Myocyte (in vitro differentiated cells): ENCODE measurements at places on chromosomes 16 and 17.

DNA sequence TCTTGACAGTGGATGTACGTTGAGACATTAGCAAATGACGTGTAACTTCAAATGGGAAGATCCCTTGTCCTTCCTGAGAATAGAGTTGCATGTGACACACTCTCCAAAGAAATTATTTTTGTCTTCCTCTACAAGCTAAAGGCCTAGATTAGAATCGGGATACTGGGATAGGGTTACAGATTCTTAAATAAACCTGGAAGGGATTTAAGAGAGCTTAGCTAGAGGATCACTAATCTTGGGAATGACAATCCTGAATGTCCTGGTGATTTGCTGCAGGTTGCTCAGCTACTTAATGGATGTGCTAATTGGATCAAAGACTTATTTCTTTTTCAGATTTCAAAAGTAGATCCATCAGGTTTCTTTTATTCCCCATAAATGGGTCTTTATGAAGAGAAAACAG is 101.9 kb downstream of the KCNJ2 start:
- peak; percentile 61 for DNase-seq

DNA sequence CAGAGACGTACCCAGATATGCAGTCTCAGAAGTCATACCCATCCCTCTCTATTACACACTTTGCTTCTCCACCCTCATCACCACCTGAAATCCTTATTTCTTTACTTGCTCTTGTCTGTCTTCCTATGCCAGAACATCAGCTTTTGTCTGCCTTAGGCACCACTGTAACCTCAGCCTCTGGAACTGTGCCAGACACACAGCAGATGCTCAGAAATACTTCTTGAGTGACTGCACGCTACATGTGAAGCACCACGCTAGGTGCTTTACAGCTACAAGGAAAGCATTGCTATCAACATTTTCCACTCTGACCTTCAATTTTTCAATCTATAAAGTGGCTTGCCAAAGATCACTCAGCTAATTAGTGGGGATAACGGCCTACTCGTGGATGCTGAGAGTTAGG is 226.8 kb downstream of the CHD9NB start:
- DNase-seq, result peak; percentile 71

- DNase-seq, result peak; percentile 90
These were observed 4.6 kb upstream of the TAF15 start for GRCh38 chr17:35804658-35805192.

DNA sequence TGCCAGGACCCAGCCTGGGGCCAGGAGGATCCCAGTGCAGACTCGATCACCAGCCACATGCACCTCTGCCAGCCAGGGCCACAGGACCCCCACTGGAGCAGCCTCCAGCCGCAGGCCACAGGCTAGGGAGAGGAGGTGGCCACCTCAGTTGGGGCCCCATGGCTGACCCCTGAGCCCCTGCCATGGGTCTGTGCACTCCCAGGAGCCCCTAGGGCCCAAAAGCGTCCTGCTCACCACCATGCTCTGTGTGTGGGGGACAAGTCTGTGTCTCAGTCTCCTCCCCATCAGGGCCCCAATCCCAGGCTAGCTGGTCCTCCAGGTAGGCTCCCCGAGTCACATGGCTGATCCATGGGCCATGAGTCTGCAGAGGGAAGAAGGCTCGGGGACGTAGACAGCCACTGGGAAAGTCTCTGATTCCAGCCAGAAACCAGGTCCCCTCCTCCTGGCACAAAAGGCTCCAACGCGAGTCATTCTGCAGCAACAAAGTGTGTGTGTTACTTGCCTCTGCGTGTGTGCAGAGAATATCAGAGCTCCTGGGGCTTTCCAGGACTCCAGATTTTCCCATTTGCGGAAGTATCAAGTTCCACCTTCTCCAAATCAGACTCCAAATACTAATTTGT is 6.1 kb upstream of the PRSS8 start:
- DNase-seq, result no peak

DNA sequence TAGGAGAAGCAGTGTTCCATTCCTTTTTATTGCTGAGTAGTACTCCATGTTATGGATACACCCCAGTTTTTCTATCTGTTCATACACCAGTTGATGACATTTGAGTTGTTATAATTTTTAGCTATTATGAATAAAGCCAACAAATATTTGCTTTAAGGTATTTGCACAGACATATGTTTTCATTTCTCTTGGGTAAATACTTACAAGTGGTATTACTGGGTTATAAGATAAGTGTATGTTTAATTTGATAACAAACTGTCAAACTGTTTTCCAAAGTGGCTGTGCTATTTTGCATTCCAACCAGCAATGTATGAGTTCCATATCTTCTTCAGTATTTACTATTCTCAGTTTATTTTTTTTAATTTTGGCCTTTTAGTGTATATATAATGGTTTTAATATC is 27.7 kb upstream of the GFOD2 start:
- DNase-seq, result no peak
